ENCODE measurements at places on chromosomes 1 and 21.

DNA sequence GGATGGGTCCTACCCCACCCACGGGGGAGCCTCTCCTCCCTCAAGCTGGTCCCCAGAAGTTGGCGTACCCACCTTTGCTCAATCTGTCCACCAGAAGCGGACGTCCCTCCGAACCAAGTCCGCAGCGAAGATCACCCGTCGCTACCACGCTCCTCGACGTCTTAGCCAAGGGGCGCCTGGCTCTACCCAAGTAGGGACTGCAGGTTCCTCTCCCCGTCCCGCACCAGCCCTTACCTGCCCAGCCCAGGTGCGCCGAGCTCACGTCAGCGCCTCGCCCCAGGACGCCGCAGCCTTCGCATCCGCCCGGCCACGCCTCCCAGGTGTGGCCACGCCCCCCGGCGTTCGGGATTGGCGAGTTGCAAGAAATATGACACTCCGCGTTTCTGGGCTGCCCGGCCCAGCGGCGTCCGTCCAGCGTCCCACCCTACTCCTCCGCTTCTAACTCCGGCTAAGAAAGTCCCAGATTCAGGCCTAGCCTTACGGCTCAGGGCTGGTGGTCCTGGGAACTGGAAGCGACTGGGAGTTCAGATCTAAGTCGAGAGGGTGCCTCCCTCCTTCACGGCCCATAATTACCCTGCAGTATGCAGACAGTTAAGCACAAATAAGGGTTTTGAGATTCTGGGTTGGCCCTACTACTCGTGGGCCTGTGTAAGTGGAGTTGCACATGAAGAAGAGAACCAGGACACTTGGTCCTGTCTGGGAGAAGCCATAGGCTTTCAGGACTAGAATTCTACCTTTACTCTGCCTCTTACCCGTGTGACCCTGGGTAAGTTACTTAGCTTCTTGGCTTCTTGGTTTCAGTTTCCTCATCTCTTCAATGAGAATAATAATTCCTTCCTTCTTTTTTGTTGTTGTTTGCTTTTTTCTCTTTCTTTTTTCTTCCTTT lies at the start of gene IRF6:
Gene IRF6, minus strand, starts transcription at position 268 of the 886 bp plus-strand sequence. CDS start 4,729 bp downstream, outside the sequence.
- DNase-seq, result peak; percentile 91

DNA sequence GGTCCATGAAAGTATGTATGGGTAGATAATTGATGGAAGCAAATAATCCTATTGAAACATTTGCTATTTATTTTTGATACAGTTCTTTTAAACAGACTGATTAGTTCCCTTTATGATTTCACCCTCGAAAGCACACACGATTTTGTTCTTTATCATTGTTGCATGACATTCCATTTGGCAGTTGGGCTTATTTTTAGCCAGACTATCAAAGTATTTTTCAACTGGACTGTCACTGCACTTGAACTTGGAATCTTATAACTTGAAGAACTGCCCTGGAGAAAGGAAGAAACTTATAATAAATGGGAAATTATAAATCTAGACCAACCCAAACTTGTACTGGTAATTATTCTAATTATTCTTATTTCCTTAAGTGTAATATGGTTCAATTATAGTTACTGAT lies at the start of gene TNNI3K:
Gene TNNI3K, plus strand, starts transcription at position 235 of the 400 bp plus-strand sequence. Its CDS starts 65 bp downstream, at position 300.
- no peak for DNase-seq

- no peak for DNase-seq
Measured at GRCh38 chr21:42858185-42858847, 21.0 kb downstream of the WDR4 start.

DNA sequence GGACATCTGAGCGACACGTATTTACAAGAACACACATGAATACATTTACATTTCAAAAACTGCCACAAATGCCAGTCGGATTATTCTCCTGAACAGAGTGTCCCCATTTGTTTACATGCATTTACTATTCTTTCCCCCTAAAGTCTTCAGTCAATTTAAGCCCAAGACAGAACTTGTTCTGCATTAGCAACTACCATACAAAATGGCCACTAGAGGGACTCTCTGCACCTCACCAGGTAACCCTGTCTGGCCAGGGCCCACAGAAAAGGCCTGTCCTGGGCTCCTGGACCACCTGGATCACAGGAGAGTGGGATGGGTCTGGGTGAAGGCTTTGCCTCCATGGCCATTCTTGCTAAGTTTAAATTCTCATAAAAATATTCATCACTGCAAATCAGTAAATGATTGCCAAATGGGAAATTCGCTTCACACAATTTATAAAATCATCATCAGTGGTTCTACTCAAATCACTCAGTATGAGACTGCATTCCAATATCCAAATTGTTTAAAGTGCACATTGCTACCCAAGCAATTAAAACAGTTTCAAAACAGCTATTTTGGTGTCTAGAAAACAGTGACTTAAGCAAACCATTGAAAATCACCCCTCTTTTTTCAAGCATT lies 12.5 kb upstream of the GUCA2A start:
- DNase-seq, result no peak

DNA sequence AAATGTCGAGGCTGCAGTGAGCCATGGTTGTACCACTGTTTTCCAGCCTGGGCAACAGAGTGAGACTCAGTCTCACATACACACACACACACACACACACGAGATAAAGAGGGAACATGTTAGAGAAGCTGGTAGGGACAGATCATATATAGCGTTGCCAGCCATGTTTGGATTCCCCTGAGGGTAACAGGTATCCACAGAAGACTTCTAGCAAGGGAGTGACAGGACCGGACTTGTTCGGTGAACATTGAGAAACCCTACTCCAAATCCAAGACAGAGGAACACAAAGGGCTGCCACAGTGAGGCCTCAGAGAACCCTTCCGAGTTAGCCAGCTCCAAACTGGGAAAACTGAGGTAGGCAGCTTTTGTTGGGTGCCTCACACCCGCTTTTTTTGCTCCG lies 3.7 kb upstream of the SARS1 start:
- DNase-seq, result no peak

DNA sequence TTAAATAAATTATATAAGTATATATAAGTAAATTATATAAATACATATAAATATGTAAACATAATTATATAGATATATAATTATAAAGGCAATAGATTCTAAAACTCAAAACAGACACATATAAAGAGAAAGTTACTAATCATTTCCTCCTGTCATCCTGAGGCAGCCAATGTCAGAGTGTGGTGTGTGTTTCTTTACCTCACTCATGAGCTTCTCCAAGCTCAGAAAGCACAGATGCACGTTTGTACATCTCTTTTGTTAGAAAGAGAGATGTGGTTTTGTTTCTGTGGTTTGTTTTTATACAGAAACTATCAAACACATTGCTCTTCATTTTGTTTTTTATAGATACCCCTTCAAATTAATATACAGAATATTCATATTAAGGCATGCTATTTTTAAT lies 594.8 kb downstream of the USP25 start:
- no peak for DNase-seq

DNA sequence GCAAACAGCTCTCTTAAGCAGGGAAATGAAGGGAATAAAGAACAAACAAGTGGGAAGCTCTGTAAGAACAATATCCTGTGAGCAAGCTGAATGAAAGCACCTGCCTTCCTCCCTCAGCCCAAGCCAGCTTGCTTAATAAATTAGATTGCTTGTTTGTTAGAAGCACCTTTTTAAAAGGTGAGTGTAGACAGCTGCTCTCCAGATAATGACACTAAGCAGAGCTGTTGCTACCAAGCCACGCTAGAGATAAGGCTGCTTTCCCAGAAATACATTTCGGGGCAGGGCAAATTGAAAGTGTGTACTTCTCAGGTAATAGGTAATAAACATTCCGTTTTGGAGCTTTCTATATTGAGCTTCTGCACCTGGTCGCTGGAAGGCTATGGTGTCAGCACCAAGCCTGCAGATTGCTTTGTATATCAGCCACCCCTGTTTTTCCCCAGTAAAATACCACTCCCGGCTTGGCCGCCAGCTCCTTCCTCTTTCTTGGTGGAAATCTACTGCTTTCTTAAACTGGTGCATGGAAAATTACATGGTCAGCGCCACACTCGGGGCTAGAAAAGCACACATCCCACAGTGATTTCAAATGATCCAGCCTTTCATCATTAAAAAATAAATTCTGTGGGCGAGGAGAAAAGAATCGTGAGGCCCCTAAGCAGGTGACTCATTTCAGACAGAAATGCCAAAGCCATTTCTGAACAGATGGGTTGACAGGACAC lies 151.3 kb downstream of the ETS2 start:
- DNase-seq, result no peak

GRCh38 chr1:78377356-78377928 lies 113.3 kb upstream of the PTGFR start:
- DNase-seq, result no peak

GRCh38 chr1:70171512-70171911 lies 33.9 kb downstream of the LRRC40 start:
- DNase-seq, result no peak

DNA sequence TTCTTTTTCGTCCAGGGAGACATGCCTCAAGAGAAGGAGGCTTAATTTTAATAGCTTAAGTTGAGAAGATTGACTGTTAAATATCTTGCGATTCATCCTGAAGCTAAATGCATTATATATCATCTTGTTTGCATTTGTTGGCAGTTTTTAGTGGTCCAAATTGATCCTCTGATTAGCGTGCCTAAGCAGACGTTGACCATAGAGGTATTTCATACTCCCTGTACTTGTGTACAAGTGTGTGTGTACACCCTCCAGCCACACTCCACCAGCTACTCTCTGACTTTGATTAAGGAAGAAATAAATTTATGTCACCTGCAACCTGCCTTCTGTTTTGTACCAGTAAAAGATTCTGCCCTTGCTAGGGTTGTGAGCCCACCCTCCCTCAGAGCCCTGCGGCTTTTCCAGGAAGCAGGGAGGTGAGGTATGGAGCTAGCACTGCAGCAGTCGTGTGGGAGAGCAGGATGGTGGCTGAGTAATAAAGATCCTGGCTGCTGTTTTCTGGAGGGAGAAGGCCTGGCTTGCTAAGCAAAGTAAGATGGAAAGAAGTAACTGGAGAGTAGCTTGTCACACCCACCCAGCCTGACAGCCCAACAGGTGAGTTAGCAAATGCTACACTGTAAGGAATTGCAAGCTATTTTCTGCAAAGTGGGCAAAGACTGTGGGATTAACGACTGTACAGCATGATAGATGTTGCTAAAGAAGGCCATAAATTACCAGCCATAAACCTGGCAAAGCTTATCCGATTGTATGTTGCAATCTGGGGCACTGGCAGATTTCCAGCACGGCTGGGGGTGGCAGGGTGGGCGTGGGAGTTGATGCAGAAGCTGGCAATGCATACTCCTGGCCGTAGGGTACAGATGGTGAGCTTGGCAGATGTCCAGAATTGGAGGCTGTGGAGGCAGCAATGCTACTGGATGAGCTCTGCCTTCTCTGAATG lies 170.2 kb downstream of the TNR start:
- DNase-seq, result peak; percentile 41

DNA sequence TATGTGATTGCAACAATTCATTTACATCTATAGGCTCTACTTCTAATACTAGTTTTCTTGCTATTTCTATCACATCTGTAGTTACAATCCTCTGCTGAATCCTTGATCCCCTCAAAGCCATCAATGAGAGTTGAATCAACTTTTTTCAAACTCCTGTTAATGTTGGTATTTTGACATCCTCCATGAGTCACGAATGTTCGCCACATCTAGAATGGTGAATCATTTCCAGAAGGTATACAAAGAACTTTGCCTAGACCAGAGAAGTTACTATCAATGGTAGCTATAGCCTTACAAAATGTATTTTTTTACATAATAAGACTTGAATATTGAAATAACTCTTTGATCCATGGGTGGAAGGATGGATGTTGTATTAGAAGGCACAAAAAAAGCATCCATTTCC lies 110.0 kb downstream of the AMY1C start:
- no peak for DNase-seq

DNA sequence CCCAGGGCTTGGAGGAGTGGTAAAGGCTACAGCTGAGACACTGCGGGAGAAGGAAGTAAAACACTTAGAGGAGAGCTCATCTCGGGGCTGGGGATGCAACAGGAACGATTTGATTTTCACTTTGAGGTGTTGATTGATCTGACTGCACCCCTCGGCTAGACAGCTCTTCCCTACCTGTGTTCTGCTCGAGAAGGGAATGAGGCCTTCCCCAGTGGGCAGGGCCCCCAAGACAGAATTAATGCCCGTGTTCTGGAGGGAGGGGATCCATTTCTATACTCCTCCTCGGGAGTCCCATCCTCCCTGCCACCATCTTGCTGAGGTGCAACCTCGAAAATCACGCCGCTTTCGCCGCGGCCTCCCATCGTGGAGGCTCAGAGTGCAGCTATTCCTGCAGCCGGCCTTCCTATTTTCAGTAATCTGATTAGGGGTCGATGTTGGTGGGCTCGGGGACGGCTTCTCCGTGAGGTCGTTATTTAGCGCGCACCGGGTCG lies 2.4 kb downstream of the ATP2B4 start:
- DNase-seq, result no peak

GRCh38 chr1:234093741-234094140 lies 189.3 kb downstream of the SLC35F3 start:
- no peak for DNase-seq

GRCh38 chr1:22417466-22417865 lies 34.2 kb upstream of the ZBTB40 start:
- no peak for DNase-seq

DNA sequence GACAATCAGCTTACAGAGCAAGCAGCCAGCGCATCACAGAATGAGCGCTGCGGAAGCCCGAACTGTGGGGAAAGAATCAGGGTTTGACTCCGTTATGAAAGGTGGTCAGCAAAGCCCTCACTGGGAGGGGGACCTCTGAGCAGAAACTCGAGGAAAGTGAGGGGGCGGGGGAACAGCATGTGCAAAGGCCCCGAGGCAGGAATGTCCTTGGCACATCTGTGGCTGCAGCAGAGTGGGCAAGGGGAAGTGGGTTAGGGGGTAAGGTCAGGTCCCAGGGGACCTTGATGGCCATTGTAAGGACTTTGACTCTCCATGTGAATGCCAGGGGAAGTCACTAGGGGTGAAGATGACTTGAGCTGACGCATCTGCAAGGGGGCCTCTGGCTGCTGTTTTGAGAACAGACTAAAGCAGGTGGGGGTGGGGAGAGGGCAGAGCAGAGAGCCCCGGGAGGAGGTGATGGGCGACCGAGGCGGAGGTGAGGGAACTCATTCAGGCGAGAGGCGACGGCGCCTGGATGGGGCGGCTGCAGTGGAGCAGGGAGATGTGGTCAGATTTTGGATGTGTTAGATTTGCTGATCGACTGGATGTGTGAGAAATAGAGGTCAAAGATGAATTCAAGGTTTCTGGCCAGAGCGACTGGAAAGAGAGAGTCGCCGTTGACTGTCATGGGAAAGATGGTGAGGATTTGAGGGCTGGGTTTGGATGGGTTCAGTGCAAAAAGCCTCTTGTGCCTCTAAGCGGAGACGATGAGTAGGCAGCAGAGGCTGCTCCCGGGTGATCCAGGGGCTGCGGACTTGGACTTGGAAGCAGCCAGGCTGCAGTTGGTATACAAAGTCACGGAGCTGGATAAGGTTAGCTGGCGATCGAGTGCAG lies 108.0 kb upstream of the ZBTB40 start:
- DNase-seq, result no peak

- DNase-seq, result no peak
Measured at GRCh38 chr1:231266811-231267322, 25.9 kb downstream of the GNPAT start.

- no peak for DNase-seq
Measured at GRCh38 chr1:109948285-109948630, 36.3 kb upstream of the AHCYL1 start.

GRCh38 chr1:71210718-71211117 lies 129.9 kb upstream of the ZRANB2 start:
- no peak for DNase-seq

- no peak for DNase-seq
Measured at GRCh38 chr1:202834771-202835547, 24.2 kb downstream of the PCAT6 start.
